SJSA1 (cell line): ENCODE measurements at places on chromosomes 12 and 14. TPM values are rescaled to one million over a fixed set of nuclear protein-coding genes. Genes with fewer than 3 reads are reported as not detected.

CLIP1 gene
- total RNA-seq: 33.7 and 41.3 TPM in 2 replicates

CD69 gene
- total RNA-seq: 0.13 and 0.25 TPM in 2 replicates

DNA sequence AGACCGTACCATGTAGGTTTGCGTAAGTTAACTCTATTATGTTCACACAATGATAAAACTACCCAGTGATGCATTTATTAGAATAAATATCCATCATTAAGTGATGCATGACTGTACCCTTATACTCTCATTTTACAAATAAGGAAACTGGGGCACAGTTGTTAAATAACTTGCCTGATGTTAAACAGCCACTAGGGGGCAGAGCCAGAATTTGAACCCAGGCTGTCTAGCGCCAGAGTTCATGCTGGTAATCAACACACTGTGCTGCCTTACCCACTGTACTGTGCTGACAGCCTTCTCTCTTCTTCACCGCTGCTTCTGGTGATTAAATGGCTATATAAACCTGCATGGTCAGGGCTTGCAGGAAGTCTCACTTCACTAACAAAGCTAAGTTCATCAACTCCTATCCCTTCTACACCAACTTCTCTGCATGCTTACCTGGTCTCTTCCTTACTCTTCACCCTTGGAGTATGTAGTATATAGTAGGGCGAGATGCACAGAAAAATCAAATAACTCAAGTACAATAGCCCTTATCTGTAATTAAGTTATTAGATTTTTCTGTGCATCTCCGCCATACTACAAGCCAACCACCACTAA is 43.6 kb upstream of the APPL2 start:
- DNase-seq: no peak

- DNase-seq: no peak
These were observed 10.7 kb upstream of the RTRAF start for GRCh38 chr14:51978681-51979085.

DNA sequence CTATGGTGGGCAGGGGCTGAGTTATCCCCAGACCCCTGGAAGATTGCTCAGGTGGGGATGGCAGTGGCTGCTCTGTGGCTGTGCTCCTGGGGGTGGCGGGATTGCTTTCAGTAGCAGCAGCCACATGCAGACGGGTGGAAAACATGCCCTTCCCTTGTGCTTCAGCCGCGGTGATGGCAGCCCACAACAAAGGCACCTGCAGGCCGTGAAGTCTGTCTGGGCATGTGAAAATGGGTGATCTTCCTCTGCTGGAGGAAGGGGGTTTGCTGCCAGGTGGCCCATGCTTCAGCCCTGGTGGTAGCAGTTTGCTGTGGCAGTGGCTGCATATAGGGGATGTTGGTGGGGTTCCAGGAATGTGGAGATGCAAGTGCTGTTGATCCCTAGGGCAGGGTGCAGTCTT is 326.2 kb upstream of the RGS6 start:
- no peak for DNase-seq

DNA sequence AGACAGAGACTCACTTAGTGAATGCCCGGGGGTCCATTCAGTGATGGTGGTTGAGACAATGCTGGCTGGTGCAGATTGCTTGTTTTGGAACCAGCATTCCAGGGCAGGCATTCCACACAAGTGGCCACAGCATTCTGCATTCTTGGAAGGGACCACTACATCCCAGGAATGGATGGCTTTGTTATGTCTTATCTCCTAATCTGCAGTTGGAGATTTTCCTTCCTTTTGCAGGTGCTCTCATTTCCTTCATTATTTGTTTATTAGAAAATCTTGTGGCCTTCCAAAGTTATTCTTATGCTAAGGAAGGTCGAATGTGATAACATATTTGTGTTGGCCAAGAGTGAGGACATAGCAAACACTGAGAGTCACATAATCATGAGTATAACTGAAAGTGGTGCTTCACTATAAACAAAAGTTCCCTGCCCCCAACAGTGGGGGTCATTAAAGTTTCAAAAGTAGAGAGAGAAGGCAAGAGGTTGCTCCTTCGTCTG is 66.0 kb downstream of the BMP4 start:
- DNase-seq: peak; percentile 57

GRCh38 chr14:104770851-104771272 is 17.9 kb downstream of the SIVA1 start:
- DNase-seq: no peak
